Stimulated activated CD8-positive, alpha-beta memory T cell treated with anti-CD3 and anti-CD28 coated beads, Interleukin-15, amount 100 ng/mL, for 4 hours (primary cell): ENCODE measurements at places on chromosomes 3 and 15.

DNA sequence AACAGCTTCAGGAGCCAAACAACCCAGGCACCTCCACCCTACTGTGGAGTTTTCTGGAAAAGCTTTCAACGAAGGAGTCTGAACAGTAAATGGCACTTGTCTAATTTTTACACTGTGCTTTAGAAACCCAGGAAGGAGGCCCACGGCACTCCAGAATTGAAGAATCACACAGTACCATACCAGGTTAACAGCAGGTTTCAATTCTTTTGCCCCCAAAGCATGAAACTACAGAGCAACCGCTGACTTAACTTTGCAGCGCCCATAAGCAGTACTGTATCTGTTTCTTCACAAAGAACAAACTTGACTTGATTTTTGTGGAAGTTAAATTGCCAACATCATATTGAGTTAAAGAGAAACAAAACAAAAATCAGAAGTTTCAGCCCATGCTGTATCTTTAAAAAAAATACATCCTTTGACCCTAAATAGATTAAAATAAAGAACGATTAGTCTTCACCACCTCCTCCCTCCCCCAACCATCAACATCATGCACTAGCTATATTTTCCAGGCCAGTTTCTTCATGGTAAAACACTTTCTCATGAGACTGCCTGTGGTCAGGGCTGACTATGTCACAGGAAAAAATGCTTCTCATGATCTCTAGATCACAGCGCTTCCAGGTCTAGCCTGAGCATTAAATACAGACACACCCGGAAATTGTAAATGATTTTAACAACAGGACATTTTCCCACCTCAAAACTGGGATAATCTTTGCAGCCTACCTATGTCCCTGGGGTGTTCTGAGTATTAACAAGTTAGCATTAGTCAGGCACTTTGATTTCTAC lies 456.3 kb downstream of the FOXP1 start:
- peak; percentile 37 for DNase-seq

DNA sequence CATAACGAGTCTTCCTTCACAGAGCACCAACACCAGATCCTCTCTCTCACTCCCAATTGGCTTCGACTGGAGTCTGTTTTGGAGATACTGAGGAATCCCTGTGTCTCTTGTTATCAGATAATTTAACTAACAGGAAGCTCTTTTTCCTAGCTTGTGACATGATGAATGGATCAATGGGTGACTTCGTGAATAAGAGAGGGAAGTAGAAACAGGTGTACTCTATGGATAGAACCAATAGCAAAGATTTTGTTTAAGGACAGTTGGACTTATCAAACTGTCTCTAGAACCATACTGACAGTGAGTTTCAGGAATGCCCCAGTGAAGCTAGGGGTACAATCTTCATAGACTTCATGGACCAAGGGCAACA lies 29.4 kb upstream of the KLHL6 start:
- no peak for DNase-seq

- DNase-seq: no peak
These were observed 9.3 kb upstream of the FBN1 start for GRCh38 chr15:48654801-48655200.

DNA sequence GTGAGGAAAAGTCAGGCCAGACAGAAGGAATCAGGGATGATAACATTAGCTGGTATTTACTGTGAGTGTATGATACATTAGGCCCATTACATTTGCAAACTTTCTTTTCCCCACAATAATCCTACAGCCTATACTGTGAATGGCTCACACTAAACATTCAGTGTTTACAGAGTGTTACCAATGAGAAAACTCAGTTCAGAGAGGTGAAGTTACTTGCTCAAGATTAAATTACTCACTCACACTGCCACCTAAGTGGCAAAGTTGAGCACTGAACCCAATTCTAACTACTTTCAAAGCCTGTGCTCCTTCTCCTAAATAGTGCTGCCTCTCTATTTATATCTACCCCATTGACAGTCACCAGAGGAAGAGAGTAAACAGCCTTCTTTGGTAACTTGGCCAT lies 8.5 kb downstream of the XPC start:
- no peak for DNase-seq

- DNase-seq: no peak
These were observed 34.0 kb upstream of the TNFAIP8L3 start for GRCh38 chr15:51128701-51129100.

DNA sequence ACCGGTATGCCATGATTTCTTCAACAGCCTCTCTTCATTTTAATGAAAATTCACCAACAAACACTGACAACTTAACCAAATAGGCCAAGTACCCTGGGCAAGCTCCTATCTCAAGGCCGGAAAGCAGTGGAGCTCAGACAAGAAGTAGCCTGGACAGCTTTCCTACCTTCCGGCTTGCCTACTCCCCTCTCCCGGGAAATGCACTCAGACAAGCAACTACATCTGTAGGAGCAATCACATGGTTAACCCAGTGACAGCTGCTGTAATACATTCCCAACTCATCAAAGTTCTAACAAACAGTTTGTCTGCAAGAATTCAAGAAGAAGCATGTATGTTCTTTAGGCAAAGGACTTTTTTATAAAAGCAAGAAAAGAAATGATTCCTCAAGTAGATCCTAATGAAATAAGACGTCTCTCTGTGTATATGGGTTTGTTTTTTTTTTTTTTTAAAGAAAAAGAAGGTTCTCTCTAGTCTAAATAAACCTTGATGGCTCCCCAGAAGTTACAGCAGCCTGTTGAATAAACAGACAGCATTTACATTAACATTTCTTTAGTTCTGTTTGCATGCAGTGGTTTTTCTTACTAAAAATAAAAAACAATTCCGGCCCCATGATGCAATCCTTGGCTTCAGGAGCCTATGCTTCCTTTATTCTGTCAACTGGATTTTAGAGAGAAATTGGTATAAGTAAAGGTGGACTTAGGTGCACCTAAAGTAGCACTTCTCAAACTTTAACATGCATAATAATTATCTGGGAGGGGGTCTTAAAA lies 278.7 kb downstream of the NEK10 start:
- no peak for DNase-seq

- DNase-seq: no peak
These were observed 2.7 kb downstream of the KY start for GRCh38 chr3:134647902-134648760.

GRCh38 chr3:170204023-170204472 lies 18.2 kb upstream of the PRKCI start:
- DNase-seq: no peak

GRCh38 chr3:186108106-186108940 lies 566 bp downstream of the ETV5 start:
- no peak for DNase-seq

GRCh38 chr3:21962456-21962855 lies 211.4 kb upstream of the ZNF385D start:
- DNase-seq: no peak

DNA sequence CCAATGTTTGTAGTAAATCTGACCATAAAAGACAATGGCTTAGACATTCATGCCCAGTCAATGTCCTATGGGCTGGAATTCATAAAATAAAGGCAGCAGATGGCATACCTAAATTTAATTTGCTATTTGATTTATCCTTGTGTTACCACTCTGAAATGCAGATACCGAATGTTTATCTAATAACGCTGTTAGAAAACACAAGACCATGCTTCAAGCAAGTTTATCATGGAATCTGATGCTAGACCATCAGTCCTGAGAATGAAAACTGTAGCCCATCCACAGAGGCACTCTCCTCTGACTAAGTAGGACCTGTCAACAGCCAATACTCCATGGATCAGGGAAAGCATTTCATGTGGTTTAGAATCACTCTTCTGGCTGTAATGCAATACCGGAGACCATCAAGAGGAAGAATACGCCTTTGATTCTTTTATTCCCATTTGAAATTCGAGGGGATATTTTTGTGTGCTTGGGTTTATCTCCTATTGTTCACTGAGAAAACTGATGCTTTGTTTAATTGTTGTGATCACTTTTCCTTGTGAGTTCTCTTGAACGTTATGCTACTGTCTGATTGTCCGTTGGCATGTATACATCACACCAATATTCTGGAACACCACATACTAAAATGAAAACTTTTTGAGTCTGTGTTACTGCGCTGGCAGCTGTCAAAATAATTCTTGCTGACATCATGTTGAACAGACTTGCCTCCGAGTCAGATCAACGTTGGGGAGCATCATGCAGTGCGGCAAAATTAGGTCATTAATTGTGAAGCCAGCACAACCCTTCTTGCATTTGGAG lies 12.1 kb upstream of the CPB1 start:
- no peak for DNase-seq

GRCh38 chr15:35306361-35306981 lies 221.4 kb upstream of the NANOGP8 start:
- DNase-seq: no peak
